ENCODE measurements at places on chromosomes 6 and 20.

DNA sequence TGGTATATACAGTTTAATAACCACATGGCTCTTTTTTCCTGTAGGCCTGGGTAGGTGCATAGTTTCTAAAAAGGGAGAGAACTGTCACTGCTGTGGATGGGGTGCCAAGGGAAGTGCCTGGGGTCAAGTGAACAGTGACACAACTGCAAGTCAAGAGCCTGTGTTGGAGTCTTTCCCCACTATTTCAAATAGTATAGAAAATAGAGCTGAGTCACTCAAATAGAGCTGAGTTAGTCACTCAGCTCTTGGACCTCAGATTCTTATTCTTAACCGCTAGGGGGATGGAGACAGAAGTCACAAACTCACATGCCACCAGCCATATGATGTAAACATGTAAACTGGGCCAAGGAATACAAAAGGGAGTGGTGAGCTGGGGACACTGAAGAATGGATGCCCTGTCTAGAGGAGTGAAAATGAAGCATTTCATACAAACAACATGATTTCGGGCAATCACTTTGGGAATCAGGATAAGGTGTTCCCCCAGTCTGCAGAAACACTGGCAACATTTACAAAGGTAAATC, 2.1 kb downstream of the NQO2 start:
- DNase-seq = peak; percentile 55

DNA sequence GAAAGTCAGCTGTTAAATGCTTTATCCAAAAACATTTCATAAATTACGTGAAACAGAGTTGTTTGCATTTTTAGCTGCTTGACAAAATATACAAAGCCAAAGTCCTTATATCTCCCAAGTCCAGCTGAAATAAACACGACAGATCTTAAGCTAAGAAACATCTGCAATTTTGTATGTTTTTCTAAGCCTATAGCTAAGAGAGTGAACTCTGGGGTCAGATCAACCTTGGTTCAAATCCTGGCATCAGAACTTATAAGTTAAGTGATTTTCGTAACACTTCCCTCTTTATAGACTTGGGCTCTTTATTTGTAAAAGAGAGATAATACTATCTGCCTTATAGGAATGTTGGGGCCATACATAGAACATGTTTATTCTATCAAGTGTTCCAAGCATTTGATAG, 176.7 kb downstream of the PTPRK start:
- no peak for DNase-seq

GRCh38 chr20:20233041-20233514, 134.8 kb upstream of the INSM1 start:
- no peak for DNase-seq

DNA sequence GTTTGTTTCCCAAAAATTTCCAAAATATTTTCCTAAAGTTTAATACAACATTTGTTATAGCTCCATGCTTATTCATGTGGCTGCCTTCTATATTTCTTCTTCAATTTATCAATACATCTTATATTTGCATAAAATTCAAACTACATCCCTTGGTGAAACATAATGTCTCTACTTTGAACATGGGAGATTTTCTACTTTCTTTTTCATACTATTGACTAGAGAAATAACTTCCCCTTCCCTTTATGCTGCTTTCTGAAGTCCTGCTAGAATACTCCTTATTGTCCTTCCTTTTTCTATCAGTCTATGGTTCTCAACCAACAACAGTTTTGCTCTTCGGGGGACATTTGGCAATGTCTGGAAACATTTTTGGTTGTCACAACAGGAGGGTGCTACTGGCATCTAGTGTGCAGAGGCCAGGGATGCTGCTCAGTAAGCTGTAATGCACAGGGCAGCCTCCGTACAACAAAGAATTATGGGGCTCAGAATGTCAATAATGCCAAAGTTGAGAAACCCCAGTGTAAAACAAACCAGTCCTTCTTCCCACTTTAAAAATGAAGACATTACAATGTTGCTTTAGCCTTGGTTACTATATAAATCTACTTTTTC, 29.9 kb downstream of the MKKS start:
- DNase-seq = no peak

- peak; percentile 75 for DNase-seq
These were observed 106.5 kb upstream of the LAMP5 start for GRCh38 chr20:9407805-9408421.

Measured in putamen (tissue), 1 donor.